ENCODE measurements at places on chromosomes 6 and 20.

- no peak for DNase-seq
Measured at GRCh38 chr6:148332088-148332487, 10.6 kb upstream of the SASH1 start.

DNA sequence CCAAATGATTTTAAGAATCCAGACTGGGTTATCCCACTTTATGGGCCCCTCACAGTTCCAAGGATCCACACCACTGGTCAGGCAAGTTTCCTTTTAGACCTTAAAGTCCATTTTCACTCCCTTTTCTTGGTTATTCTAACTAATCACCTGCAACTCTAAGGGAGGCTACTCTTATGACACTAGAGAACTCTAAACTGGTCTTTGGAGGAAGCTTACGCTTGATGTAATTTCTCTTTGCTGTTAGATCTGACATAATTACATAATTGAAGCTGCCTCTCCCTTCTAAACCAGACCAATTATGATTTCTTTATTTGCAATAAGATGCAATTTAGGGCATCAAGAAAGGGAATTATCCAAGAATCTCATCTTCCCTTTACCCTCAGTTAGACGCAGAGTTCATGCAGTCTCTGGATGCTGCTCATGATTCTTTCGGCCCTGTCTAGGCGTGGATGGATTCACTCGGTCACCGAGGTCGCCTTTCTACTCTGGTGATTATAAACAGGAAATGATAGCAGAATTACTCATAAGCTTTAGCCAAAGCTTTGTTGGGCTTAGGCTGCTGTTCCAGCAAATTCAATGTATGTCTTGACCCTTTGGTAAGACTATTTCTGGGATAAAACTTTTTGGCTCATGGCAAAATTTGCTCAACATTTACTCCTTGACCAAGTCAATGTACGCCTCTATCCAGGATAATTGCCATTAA lies 166.4 kb upstream of the PRND start:
- no peak for DNase-seq

- DNase-seq, result no peak
Measured at GRCh38 chr6:74550821-74551220, 655.0 kb downstream of the COL12A1 start.

- no peak for DNase-seq
Measured at GRCh38 chr6:159067334-159067733, 22.5 kb upstream of the TAGAP start.

DNA sequence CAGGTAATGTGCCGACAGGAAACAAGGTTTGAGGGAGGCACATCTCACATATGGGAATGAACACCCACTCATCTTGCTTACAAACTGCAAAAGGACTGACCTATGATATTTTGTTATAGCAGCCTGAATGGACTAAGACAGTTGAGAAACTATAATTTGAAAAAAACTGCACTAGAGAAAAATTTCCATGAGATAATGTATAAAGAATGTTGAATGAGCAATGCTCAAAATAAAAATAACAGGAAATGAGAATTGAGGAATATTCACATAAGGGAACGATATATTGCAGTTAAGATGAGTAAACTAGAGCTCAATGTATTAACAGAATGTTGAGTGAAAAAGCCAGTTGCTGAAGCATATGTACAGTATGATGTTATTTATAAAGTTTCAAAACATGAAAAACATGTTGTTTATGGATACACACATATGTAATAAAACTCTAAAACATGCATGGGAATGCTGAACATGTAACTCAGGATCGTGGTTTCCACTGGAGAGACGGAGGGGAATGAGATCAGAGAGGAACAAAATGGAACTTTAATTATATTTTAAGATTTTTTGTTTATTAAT lies 6.3 kb upstream of the TBC1D22B start:
- no peak for DNase-seq

DNA sequence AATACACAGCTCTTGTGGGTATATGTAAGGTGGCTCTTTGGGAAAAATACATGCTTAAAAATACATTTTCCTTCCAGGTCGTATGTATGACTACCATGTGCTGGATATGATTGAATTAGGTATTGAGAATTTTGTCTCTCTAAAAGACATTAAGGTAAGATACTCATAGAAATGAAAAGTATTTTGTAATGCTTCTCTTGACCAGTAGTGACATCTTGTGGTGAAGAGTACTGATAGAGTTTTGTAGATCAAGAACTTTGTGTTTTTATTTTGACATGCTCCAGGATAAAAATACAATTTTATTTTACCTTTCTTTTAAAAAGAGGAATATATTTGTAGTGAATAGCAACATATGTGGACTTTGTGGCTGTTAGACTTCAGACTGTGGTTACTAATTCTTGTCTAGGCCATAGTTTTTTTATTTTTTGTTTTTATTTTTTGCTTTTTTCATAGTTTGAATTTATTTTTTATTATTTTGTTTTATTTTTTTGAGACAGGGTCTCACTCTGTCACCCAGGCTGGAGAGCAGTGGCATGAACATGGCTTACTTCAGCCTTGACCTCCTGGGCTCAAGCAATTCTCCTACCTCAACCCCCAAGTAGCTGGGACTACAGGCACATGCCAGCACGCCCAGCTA lies 17.9 kb downstream of the RPF2 start:
- peak; percentile 34 for DNase-seq
